ENCODE measurements at places on chromosomes 11 and 22.

- no peak for DNase-seq
These were observed 52.2 kb downstream of the JAM3 start for GRCh38 chr11:134120921-134121526.

DNA sequence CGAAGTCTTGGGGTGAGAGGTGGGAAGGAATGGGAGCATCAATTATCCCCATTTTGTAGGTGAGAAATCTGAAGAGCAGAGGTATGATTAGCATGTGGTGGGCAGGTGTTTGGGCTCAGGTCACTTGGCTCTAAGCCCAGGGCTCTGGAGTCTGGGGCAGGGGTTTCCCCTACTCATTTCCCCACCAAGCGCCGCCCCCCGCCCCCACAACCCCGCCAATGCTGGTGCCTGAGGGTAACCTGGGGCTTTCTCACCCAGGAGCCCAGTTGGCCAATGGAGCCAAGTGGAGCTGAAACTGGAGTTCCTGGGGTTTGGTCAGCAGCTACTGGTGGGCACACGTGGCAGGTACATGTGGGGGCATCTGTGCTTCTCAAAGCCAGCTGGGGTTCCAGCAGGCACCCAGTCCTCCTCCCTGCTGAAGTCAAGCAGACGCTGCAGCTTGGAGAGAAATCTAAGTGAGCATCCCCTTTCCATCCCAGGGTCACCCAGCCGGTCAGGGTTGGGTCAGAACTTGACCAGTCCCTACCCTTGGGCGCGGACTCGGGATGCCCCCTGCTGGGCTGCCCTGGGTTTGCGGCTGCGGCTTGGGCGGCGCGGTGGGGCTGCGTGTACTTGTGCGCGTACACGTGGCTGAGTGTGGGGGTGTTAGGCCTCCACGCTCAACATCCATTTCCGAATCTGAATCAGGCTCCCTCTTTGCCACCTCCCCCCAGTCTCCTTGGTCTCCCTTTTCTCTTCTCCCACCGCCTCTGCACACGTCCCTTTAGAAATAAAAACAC lies 1.7 kb upstream of the CHRM1 start:
- no peak for DNase-seq

- DNase-seq = no peak
These were observed 20.2 kb upstream of the PRDM10 start for GRCh38 chr11:130022799-130023198.

GRCh38 chr11:3644817-3645235 lies at the start of gene ART1:
Gene ART1, plus strand, starts transcription at chr11:3645128. Its CDS starts 14,086 bp downstream, at chr11:3659214.
- no peak for DNase-seq

GRCh38 chr22:44752285-44753188 lies at the start of gene ARHGAP8:
Gene ARHGAP8, plus strand, starts transcription at chr22:44752575. Its CDS starts 33,953 bp downstream, at chr22:44786528.
- peak; percentile 85 for DNase-seq

DNA sequence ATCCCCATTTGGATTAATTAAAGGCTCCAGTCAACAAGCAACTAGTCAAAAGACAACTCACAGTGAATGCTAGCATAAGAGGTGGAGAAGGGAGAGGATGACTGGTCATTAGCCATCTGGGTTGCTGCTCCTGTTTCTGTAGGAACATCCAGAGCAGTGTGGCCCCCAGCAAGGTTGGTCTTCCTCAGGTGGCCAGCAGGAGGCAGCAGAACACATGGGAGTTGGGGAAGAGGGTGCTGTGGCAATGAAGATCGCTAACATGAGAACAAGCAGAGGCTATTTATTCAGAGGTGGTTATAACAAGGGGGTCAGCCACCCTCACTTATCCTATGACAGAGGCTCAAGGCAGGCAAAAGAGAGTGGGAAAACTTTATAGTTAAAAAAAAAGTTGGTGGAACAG lies 21.3 kb downstream of the IZUMO1R start:
- peak; percentile 61 for DNase-seq

GRCh38 chr22:31122532-31123291 lies at the start of gene INPP5J:
Gene INPP5J, plus strand, starts transcription at chr22:31122966. Its CDS starts 49 bp downstream, at chr22:31123015.
- DNase-seq = no peak

DNA sequence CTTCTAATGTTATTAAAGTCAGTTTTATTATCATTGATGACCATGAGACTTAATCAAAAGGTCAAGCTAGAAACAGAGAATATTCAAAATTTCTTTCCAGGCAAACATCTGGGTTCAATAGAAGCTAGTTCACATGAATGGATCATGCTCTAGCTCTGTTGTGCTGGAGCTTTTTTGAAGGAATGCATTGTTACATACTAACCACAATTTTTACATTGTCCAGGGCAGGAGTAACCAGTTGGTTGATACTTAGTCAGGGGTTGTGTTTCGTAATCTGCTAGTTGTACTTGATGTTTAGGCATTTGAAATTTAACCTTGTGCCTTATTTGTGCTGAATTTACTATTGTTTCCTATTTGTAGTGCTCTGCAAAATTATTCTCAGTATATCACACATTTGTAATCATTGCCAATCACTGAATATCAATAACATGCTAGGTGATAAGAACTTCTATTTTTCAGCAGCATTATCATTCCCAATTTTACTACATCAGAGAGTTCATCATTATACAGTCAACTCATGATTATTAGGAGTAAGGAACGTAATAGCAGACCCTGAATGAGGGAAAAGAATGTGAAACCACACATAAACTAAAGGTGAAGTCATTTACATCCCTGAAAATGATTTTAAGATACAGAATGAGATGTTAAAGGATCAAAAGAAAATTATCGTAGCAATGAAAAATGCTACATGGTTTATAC lies 23.2 kb downstream of the NF2 start:
- no peak for DNase-seq

DNA sequence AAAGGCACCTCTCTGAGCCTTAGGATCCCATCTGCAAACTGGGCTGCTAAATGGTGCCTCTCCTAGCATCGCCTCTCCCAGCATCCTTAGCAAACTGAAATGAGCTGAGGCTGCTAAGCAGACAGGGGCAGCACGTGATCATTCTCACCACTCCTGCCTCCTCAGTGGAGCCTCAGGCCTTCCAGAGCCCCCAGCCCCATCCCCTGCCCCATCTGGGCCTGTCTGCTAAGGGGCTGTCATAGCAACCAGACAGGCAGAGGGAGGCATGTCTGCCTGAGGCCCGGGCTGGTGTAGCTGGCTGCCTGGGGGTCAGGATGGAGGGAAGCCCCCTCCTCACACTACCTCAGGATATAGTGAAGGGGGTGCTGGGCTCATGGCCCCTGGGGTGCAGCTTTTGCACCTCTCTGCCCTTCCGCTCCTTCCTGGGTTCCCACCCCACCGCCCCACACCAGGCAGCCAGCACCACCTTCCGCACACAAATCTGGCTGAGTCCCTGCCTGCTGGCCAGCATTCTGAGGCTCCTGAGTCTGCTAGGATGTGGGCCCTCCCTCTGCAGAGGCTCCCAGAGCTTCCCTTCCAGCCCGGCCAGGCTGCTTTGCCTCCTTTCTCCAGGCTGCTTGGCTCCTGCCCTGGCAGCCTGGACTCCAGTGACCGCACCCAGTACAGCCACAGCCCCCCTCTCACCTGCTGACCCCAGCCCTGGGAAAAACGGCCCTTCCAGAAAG lies 47.5 kb upstream of the TTLL12 start:
- DNase-seq = no peak

DNA sequence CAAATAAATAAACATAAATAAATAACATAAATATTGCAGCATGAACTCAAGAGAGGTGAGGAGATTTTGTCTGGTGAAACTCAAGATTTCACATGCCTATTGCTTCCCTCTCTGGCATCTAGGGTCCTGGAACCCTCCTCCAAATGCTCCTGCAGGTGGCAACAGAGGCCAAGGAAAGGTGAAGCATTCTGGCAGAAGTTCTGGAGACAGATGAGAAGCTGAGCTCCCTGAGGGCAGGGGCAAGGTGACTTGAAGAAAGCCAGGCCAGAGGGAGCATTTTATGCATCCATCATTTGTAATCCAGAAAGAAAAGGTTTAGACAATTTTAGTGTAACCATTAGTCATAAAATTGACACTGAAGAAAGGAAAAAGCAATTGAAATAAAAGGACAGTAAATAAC lies 64.9 kb downstream of the ENDOD1 start:
- peak; percentile 82 for DNase-seq

DNA sequence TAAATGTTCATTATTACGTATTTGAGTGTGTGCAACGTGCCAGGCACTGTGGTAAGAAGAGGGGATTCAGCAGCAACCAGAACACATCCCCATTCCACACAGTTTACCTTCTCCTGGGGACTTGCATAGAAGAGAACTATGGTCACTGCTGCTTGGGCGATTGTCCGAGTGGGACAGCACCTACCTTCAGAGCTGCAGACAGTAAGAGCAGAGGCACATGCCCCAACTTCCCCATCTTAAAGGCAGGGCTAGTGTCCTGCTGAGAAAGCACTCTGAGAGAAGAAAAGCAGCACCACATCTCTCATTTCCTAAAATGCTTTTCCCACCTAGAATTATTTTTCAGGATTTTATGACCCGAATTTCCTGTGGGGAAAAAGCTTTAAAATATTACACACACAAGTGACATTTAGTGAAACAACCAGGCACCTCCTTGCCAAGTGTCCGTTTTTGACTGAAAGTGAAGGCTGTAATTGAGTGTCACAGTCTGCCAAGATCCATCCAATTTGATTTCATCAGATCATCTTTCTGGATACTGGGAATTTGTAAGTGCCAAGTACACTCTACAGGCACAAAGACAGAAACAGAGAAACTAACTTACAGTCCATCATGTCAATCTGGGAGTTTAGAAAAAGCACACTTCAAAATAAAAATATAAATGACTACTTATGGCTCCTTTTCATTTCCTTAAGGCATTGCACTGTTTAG lies 24.6 kb downstream of the TRAF6 start:
- DNase-seq = no peak

DNA sequence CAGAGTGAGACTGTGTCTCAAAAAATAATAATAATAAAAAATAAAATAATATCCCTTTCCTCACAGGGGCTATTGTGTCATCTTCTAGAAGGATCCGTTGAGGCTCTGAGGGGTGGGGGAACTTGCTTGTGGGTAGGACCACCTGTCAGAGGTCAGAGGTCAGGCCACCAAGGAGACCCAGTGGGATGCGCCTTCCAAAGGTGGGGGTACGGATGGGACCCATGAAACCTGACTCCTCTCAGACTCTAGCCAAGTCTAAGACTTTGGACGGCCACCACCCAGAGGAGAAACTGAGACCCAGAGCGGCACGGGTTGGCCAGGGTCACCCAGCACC lies 367 bp upstream of the MMP11 start:
- no peak for DNase-seq

DNA sequence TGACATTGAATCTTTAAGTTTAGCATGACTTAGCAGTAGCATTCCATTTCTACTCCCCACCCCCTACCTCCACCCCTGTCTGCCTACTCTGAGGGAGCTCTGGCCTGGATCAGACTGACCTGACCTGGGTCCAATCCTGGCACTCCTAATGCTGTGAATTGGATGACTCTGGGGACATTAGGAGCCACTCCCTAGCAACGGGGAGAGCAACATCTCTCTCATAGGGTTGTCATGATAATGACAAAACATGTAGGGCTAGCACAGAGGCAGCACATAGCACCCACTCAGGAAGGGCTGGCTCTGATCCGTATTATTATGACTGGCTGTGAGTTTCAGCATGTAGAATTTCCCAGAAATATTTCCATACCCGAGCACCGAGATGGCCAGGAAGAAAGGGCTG lies 40.5 kb downstream of the CABIN1 start:
- DNase-seq = no peak

DNA sequence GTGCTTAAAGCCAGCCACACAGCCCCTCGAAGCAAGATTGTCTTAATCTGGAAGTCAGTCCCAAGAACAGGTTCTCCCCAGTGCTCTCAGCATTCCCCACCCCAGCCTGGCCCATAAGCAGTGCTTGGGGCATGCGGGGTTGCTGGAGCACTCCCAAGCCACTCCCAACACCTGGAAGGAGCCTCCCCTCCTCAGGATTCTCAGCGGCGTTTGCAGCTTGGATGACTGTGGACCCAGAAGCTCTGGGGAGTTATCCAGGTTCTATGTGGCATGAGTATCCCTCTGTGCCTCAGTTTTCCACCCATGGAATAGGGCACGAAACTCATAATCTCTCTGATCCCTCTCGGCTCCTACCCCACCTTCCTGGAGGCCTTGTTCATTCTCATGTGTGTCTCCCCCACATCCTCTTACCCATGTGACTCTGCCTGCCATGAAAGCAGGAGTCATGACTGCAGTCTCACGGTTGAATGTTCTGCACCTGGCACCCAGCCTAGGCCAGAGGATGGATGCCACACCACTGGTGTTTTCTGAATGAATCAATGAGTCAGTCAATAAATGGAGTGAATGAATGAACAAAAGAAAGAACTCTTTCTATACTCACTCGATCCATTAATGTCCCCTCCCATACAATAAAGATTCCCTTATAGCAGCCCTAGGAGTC lies 33.4 kb upstream of the WNT7B start:
- no peak for DNase-seq

DNA sequence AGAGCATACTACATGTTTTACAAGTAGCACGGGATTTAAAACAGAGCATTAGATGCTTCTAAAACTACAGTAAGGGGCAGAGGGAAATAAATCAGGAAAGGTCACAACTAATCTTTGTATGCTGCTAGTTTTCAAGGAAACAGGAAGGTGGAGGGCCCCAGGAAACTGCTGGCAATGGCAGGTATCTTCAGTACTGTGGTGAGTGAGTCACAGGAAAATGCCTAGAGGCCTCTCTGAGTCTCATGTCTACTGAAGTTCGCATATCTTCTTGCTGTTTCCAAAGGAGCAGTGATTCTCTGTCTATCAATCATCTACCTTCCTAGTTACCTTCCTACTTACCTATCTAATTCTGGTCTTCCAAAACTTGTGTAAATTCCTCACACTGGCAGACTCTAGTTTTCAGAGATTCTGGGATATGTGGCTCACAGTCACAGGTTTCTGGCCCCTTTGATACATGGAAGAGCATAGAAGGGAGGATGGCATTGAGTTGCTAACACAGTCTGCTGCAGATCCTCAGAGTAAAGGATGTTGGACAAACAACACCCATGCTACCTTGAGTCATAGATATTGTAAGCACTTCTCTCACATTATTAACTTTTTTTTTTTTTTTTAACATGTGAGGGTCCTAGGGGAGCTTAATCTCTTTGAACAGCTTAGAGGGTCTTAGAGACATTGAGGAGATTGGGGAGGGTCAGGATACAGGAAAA lies 58.8 kb upstream of the SYN3 start:
- DNase-seq = no peak

DNA sequence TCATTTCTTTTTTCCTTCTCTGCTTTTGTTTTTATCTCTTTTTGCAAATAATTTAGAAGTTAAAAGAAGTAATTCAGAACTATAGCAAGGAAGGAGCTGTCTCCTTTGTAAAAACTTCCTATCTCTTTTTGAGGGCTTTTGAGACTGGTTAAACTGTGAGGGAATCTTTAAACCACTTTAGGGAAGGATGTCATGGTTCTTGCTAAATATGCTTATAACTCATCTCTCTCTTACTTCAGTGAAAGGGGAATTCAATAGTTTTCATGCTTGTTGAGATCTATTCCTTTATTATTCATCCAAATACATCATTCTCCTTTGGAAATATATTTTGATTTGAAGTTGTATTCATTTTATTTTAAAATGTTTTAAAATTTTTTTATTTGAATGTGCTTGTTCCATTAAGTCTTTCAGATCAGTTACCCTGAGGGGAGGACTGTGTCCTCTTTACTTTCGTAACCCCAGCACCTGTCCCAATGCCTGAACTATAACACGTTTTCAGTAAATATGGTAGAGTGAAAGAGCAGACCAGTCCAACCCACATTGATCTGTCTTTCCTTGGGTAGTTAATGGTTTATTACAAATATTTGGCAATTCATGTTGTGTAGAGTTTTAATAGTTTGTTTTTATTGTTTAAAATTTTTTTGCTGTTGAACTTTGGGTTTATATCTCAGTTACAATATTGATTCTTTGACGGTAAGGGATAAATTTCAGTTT lies 27.5 kb downstream of the AMOTL1 start:
- no peak for DNase-seq
